ENCODE measurements at places on chromosomes 11 and 22. TPM values are rescaled to one million over a fixed set of nuclear protein-coding genes. Genes with fewer than 3 reads are reported as not detected.

FJX1 gene
- 39.3 TPM for total RNA-seq

ASPHD2 gene
- total RNA-seq = 1.1 TPM

MUC5B gene
- total RNA-seq = 2.7 TPM

OR51E2 gene
- total RNA-seq = not detected

FGF19 gene
- 0.09 TPM for total RNA-seq

UBQLNL gene
- total RNA-seq = not detected

TALDO1 gene
- total RNA-seq = 394 TPM

GGTLC2 gene
- not detected for total RNA-seq

PGA5 gene
- not detected for total RNA-seq

AGBL2 gene
- total RNA-seq = 0.86 TPM

DEUP1 gene
- not detected for total RNA-seq

TNNT3 gene
- 0.14 TPM for total RNA-seq

FOSL1 gene
- total RNA-seq = 144 TPM

KDM4E gene
- total RNA-seq = not detected

SPTBN2 gene
- 10.3 TPM for total RNA-seq

Data from A549 treated with GW870086 at 1 μM for 4 hours (cell line).